ENCODE measurements at places on chromosomes 2 and 18.

- DNase-seq, result no peak
Observed at GRCh38 chr2:134392442-134393074, 138.7 kb downstream of the MGAT5 start.

- no peak for DNase-seq
Observed at GRCh38 chr2:235078182-235078581, 126.4 kb downstream of the SH3BP4 start.

DNA sequence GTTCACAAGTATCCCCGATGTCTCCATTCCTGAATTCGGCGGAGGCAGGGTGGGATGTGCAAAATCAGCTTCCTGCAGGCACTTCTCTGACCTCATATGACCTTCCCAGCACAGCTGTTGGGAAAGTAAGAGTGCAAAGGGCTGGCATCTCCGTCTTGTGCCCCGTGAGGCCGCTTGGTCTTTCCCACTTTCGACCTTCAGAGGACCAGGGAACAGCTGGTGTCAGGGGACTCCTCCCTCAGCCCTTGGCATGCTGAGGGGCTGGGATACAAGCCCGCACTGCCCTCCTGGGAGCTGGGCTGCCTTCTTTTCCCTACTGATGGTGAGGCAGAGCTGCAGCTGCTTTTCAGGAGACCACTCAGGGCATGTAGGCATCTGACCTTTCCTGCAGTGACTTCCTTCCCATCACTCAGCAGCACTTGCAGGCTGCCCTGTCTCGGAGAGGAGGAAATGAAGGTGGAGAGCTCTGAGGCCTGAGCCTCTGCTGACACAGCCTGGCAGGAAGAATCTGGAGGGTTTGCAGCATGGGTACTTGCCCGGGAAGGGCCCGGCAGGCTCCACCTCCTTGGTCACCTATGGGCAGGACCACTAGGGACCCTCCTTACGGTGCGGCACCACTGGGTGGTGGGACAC lies 277.2 kb upstream of the HS6ST1 start:
- no peak for DNase-seq

DNA sequence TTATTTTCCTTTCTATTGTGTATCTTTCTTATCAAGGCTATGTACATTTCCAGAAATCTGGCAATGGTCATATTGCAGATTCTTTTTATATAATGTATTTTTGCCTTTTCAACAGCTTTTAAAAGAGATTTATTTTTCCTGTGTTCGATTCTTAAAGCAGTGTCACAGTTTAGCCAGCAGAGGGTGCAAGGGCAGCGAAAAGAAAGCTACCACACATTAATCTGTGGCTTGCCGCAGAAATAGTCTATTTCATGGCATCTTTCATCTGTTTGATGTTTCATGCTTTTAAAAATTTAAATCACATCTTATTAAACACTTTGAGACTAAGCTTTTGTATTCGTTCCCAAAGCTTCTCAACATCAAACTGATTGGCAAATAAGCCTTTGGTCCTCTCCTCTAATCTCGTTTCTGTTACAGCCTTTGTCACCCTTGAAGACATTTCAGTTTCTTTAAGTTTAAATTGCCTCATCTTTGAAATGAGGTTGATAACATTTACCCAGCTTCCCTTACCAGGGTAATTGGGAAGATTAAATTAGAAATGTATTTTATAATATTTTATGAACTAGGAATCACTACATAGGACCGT lies 73.3 kb downstream of the PIK3C3 start:
- peak; percentile 47 for DNase-seq

- no peak for DNase-seq
Observed at GRCh38 chr2:11998626-11999378, 252.4 kb downstream of the LPIN1 start.

DNA sequence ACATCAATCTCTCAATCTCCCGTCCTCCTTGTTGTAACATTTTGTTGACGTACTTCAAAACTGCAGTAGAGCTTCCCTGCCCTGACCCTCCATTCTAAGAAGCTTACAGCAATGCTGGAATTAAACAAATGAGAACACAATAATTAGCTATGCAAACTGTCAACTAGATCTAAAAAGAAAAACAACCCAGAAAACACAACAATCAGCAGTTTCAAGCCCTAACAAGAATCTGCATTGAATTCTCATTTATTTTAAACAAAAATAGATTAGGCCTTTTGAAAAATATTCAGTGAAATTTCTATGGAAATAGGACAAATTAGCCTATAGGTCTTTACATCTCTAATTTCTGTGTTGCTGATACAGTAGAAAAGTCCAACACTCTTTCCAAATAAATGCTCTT lies 807.0 kb upstream of the FSHR start:
- DNase-seq, result no peak

- no peak for DNase-seq
Observed at GRCh38 chr2:205640716-205641115, 41.6 kb upstream of the NRP2 start.
